IMR-90 (cell line): ENCODE measurements at places on chromosomes 13 and 19. TPM values are rescaled to one million over a fixed set of nuclear protein-coding genes. Genes with fewer than 3 reads are reported as not detected.

- DNase-seq = no peak
Measured at GRCh38 chr19:51586103-51586728, 15.1 kb downstream of the ZNF175 start.

DNA sequence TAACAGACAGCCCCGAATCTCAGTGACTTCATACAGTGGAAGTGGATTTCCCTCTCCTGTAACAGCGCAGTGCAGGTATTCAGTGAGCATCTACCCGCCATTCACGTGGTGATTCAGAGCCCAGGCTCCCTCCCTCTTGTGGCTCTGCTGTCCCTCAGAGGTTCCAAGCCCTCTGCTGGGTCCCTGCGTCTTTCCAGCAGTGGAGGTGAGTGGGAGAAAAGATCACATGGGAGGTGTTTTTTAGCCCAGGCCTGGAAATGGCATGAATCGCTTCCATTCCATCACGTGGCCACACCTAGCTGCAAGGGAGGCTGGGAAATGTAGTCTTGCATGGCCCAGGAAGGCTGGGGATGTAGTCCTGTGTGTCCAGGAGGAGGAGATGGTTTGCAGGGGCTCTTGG lies 61.4 kb downstream of the DPF1 start:
- DNase-seq = no peak

DNA sequence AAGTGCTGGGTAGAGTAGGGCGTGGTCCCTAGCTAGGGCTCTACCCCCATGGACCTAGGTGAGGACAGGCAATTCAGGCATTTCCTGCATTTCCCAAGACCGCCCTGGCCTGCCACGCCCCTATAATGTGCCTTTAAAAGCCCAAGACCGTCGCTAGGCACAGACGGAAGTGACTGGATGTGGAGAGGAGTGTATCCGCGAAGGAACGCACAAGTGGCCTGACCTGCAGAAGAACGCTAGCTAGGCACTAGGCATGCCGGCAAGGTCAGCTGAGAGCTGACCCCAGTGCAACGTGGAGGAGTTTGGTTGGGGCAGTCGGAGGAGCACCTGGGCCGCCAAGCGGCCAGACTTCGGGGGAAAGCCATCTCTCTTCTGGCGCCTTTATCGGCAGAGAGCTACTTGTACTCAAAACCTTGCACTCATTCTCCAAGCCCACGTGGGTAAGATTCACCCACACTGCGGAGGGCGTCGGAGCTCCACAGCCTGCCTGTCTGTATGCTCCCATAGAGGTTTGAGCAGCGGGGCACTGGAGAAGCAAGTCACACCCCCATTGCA lies 370.0 kb downstream of the FGF9 start:
- DNase-seq = no peak

DNA sequence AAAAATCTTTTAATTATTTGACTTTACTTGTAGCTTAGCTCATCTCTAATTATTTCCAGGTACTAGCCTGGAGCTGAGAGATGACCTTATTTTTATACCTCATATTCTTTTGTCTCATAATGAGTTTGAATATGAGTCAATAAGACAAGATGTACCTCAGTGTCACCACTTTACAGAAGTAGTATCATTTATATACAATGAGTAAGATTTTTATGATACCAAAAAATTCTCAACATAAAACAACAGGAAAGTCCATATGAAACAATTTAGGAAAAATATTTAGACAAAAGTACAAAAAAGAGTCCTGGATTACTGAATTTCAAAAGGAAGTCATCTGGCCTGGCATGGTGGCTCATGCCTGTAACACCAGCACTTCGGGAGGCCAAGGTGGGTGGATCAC lies 21.4 kb upstream of the USP12 start:
- no peak for DNase-seq

The TNFSF11 gene
- not detected in 2 replicates for polyA plus RNA-seq

The PPP2R1A gene
- 250 and 292 TPM in 2 replicates for polyA plus RNA-seq

The CSNK1G2 gene
- polyA plus RNA-seq = 96.3 and 124 TPM in 2 replicates

DNA sequence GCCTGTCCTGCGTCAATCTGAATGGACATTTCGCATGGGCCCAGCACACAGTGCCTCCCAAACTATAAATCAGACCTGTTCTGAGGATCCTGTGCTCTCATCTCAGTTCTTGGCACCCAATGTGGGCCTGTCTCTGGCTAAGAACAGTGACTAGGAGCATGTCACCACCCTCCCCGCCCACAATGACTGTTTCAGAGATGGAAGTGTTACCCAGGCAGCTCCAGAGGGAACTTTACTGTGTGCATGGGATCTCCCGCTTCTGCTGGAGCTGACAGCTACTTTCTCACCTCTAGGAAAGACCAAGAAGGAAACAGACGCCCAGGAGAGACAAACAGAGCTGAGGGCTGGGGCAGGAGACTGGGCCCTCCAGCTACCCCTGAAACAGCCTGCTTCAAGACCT lies 45.0 kb downstream of the KCTD15 start:
- no peak for DNase-seq

The TSSK6 gene
- polyA plus RNA-seq = 2.0 and 2.2 TPM in 2 replicates

GRCh38 chr13:32409561-32410421 lies 18.1 kb downstream of the N4BP2L1 start:
- DNase-seq = peak; percentile 63

GRCh38 chr13:40943073-40943472 lies 76.0 kb downstream of the ELF1 start:
- DNase-seq = no peak

The ELANE gene
- 0.24 and 0.27 TPM in 2 replicates for polyA plus RNA-seq

The SRRM5 gene
- polyA plus RNA-seq = 0.10 TPM in 2 replicates
